ENCODE measurements at places on chromosomes 16 and 17.

DNA sequence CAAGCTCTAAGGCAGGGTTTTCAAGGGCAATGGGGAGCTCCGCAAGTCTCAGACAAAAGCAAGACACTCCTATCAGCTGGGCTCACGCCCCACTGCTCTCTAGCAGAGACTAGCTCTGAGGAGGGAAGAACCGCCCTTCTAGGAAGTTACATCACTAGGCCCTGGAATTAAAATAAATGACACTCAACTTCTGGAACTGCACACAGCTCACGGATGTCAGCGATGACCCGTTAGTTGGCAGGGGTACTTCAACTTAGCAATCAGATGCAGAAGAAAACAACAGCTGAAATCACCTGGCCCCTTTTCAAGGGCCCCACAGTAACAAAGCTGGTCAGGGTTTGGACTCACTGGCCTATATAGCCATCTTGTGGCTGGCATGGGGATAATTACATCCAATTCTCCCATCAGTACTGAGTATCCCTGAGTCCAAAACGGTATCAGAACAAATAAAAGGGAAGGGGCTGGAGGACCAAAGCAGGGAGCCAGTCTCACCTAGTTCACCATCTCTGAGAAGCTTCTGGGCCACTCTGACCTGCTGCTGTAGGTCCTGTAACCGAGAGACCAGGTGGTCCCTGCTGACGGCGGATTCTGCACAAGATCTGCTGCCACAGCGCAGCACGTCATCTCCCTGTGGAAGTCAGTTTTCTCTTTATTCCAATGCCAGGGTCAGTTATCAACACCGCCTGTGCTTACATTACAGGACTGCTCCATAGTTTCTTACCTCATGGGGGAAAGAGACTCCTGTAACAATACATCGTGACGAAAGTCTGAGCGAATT, 22.2 kb downstream of the SERPINF1 start:
- DNase-seq, result no peak

- DNase-seq, result no peak
Observed at GRCh38 chr17:28839221-28839620, 3.4 kb downstream of the FAM222B start.

DNA sequence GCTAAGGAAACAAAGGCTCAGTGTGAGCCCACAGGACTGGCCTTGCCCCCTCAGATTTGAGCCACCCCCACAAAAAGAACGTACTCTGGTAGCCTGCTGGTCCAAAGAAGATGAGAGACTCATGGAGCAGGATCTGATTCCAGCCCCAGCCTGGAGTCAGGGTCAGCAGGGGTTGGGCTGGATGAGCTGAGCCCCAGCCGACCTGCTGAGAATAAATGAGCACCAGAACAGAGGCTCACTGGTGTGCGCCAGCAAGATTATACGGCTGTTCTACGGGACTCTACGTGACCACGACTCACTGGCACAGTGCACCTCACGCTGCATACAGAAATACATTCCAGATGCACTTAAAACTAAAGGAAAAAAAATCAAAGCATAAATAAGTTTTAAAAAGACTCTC, 186.0 kb upstream of the RPL38 start:
- DNase-seq, result no peak

DNA sequence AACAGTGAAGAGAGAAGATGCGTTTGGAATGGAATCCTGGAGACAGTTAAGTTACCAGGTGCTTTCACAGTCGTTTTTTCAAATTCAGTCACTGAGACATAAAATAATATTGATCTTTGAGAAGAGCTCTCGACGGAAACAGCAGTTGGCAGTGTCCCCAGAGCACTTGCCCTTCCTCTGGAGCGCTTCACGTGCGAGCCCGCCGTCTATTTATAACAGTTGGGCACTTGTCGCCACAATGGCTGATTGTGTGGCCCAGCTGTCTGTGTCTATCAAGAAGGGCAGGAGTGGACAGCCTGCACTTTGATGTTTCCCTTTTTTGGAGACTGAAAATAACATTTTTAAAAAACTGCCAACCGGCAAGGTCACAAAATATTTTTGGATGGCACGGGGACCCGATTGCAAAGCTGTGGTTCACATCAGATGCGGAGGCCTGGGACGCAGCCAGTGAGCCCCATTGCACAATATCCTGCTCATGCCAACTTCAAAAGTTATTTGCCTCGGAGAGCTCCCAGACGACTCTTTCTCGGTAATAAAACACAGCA, 62.9 kb downstream of the ADCY9 start:
- no peak for DNase-seq

DNA sequence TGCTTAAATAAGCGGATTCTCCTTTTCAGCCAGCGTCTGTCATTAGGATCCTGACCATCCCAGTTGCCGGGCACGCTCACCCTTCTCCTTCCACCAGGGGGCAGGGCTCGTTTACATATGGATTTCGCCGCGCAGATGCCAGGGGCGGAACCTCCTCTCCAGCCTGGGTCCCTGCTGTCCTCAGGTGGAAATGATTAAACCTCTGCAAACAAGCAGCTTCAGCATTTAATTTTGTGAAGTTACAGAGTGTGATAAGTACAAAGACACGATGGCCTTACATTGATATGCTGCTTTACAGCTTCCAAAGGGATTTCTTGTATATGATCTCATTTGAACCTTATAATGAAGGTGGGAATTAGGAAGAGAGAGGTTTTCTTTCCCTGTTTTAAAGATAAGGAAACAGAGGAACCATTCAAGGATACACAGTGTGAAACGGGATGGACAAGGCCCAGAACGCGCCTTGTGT, 3.9 kb upstream of the KRT28 start:
- peak; percentile 57 for DNase-seq

DNA sequence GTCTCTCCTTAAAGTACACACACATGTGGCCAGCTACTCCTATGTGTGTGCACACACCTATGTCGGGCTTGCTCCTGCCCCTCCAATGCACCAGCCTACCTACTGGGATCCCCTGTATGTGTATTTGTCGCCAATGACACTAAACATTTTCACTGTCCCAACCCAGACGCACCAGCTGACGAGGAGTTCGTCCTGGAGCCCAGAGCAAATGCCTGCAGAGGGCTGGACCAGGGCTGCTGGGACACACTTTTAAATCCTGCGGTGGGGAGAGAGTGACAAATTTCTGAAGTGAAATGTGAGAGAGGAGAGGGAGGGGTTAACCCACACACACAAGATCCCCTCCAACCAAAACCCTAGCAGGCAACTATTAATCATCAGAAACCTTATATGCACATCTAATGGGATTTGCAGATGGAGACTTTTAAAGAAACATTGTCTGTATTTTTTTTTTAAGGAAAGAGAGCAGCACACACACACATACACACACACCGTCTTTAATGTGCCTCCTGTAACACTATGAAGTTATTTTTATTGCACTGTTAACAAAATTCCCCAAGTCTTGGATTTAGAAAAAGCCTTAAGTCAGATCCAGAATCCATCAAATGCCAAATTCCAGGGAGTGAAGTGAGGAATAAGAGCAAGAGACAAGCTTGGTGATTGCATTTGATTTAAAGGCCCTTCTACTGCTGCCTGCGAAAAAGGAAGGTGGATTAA, at the start of gene MEOX1:
Gene MEOX1, minus strand, starts transcription at position 224 of the 714 bp plus-strand sequence. CDS start 388 bp downstream, outside the sequence.
- DNase-seq, result no peak

Data from activated T-helper 1 cell treated with Interleukin-2 at 50 U/mL for 16 hours (primary cell).